LHCN-M2 (cell line): ENCODE measurements at places on chromosomes 12 and 14.
A peak's percentile ranks its signal among the peaks of the same experiment; 100 is the strongest.

GRCh38 chr14:20935303-20935984 is 19.8 kb upstream of the RNASE2 start:
- DNase-seq, result no peak

DNA sequence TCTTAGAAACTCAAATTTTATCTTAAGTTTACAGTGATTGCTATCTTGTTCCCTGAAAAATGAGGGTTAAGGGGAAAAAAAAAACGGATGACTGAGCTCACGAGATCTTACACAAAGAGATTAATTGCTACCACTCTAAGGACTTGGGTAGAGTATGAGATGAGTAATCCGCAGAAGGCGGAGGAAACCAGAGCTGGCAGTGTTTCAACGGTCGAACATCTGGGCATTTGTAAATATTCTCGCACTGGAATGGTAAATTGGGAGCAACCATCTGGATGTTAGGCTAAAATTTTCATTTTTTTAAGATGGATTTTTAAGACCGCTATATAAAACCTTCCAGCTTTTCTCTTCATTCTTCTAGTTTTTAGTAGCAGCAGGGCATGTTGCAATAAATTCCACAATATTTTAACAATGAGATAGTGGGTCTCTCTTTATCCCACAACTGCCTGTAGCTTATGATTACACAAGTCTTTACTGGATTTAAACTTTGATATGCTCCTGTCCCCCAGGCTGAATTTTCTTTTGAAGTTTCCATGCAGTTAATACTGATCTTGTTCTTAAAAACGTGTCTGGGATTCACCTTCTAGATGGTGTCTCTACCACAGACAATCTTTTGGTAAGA is 1324.1 kb downstream of the AACS start:
- DNase-seq, result peak; percentile 89

GRCh38 chr12:123363390-123363739 is 1.3 kb downstream of the SBNO1 start:
- peak; percentile 31 for DNase-seq

GRCh38 chr14:73770977-73771847 is 57.0 kb upstream of the PNMA1 start:
- no peak for DNase-seq
